ENCODE measurements at places on chromosomes 13 and 19.

- DNase-seq = no peak
Measured at GRCh38 chr13:27371932-27372331, 52.5 kb upstream of the GTF3A start.

DNA sequence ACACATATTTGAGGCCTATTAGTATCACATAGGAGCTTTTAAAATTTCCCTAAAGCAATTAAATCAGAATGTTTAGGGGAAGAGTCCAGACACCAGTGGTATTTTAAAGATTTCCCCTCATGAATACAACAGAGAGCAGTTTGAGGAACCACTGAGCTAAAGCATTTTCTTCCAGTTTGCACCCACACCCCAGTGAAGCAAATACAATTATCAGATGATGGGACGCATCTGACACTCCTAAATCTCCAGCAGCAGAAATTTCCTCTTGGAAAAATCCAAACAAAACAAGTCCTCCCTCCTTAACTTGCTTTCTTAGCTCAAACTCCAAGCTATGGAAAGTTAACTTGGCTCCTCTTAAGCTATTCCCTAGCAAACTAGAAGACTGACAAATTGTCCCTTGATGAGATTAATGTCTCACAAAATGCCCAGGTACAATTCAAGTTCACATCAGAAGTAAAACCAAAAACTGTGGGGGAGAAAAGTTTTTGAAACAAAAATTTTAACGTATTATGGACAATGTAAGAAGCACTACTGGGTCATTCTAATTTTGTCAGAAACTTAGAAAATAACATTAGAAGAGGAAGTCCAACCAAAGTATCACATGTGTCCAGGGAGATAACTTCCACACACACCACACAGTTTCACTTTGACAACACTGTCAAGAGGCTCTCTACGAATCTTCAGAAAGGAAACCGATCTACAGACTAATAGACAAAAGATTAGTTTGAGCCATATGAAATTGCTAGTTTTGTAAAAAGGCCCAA, 74.1 kb downstream of the ABCC4 start:
- DNase-seq = no peak

DNA sequence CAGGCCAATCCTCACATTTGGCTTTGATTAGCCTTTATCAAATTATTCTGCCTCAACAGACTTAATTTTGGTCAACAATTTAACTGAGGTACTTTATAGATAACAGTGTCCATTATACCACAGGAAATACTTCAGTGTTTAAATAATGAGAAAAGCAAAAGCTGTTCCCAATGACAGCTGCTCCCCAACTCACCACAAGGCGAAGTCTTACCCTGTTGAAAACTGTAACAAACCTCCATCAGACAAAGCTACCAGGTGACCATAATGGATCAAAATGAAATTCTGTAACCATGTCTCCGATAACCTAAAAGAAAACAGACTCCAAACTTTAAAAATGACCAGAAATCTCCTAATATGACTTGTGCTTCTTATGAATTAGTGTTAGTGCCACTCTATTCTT, 50.3 kb downstream of the ZNF44 start:
- no peak for DNase-seq

DNA sequence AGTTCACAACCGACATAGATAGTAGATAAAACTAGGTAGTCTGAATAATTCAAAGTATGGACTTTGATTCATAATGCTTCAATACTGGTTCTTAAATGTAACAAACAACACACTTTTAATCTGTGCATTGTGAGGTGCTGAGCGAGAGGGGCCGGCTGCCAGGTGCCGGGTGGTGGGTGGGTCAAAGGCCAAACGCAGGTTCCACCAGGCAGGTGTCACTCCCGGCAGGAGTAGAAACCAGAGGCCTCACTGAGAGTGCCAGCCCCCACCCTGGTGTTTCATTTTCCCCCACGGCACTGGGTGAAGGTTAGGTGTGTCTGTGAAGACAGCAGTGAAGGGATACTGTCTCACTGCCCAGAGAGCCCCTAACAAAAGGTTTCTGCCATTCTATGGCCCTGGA, 4.2 kb upstream of the TUBGCP3 start:
- no peak for DNase-seq

DNA sequence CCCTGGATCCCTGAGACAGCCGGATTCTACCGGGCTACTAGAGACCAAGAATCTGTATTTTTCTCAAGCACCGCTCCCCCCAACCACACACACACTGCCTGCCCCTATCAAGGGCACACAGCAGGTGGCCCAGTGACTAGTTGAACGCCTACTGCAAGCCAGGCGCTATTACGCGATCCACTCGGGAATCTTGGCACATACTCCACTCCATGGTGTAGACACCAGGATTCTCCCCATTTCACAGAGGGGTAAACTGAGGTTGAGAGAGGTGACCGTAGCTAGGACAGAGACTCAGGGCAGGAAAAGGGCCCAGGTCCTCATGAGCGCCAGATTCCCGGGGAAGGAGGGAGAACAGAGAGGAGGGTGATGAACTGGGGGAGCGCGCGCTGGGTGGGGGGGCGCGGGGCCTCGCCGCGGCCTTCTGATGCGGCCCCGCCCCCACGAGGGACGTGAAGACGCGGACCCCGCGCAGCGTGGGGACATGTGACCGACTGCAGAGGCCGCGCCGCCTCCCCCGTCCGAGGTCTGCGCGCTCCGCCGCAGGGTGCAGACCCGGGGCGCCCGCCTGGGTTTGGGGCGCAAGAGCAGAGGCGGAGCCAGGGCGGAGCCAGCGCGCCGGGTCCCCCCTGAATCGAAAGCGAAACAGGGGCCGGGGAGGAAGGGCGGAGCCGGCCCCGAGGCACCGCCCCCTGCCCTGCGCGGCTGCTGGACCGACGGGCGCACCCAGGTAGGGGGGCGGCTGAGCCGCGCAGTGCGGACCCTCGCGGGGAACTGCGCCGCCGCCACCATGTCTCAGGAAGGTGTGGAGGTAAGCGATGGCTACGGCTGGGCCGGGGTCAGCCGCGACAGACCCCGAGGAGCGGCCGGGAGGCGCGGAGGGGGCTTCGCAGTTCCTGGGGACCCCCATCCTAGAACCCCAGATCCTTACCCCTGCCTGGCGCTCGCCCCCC, at the start of gene SHFL:
Gene SHFL (plus strand): TSS at position 677 of the 950 bp plus-strand sequence. CDS start 111 bp downstream, at position 788.
- DNase-seq = no peak

DNA sequence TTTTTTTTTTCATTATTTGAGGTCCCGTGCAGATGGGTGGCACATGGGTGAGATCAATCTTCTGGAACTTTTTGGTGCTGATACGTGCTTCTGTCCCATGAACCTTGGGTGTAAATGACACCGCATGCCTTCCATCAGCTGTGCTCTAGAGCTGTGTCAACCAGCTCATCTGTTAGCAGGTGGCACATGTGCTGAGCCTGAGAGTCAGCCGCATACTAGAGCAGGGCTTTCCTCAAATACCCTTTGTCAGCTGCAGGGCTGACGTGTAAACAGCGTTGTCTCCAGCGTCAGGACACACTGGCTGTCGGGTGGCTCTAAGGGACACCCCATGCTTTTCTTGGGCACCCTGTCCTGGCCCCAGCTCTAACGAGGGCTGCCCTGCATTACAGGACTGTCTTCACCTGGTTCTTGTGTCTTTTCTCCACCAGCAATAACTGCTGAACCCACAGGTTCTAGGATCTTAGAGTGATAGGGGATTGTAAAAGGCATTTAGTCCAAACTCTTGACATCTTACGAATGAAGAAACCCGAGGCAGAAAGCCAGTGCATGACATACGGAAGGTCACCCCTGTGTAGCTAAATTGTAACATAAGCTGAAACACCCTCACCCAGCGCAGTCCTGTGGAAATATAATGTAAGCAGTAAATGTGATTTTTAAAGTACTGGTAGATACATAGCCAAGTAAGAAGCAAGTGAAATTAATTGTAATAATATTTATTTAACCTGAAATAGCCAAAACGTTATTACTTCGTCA, 119.5 kb downstream of the LRCH1 start:
- DNase-seq = no peak

GRCh38 chr13:65907666-65908525, 1322.2 kb downstream of the PCDH9 start:
- DNase-seq = no peak

- DNase-seq = no peak
Measured at GRCh38 chr19:21468791-21469190, 36.6 kb upstream of the ZNF429 start.

- DNase-seq = no peak
Measured at GRCh38 chr13:77300176-77301037, 26.5 kb downstream of the MYCBP2 start.

GRCh38 chr13:77001540-77001939, 9.7 kb downstream of the CLN5 start:
- no peak for DNase-seq

DNA sequence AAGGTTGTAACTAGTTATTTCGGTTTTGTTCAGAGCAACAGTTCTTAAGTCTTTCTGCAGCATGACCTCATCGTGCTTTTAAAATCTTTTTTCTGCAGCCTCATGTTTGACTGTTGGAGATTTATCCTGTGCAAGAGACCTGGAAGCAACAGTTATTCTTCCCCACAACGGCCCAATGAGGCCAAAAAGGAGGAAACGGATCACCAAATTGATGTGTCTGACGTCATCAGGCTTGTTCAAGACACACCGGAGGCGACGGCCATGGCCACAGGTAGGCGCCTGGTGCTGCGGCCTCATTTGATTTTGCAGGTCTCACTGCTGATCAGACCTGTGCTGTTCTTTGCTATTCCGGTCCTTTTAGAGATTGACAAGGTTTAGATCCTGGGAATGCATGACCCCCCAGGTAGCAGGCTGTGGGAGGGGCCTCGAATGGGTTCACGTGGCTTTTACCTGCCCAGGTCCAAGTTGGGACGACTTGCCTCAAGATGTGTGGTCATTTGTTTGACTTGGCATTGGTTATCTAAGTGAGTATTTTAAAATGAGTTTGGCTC, 66.8 kb upstream of the MCF2L start:
- DNase-seq = peak; percentile 9

DNA sequence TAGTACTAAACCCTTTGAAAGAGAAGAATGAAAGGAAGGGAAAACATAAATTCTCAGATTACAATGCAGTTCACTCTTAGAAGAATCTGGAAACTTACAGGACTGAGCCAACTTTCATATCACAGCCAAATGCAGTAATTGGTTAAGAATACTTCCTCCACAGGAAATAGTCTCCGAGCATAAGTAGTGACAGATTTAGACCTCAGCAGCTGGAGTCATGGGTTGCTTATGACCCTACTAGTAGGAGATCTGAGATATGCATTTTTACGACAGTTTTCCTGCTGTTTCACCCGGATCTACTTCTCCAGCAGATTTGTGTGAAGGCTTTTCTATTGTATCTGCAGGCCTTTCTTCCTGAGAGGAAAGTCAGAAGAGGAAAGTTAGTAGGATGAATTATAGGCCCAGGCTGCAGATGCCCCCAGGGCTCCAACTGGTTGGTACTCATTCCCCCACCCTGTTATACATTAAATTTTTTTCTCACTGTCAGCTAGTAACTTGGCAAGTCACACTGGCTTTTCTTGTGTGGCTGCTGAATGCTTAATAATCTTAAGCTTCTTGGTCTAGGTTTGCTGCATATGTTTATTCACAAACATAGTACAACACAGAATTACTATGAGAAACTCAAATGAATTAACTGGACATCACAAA, 1241.5 kb upstream of the MIR17HG start:
- DNase-seq = no peak

DNA sequence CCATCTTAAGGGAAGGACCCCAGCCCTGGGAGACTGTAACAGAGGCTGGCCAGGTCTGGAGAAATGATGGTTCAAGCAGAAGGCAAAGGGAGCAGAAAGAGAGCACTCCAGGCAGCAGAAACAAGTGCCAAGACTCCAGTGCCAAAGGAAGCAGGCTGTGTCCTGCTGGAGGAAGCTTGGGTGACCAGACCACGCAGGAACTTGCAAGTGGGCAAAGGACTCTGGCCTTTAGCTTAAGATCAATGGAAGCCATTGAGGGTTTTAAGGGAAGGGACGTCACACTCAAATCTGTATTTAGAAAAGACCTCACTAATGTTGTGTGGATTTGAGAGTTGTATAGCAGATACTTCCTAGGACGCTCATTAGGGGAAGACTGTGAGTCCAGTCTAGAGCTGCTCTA, 95.5 kb downstream of the MIPEP start:
- DNase-seq = no peak

DNA sequence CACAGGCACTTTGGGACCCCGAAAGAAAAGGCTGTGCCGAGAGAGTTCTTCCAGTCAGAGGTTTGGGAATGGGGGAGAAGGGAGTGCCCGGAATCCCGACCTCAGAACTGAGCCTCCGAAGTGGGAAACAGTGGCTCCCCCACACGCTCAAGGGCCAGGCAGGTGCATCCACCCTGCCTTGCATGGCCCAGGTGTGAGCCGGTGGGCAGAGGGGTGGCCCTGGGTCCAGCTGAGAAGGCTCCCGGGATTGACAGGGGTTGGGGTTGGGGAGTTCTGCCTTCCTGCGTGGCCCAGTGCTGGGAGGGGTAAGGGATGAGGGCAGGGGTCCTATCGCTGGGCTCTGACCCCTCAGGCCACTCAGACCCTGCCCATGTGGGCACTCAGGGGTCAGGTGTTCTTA, 163.5 kb upstream of the TUBA3C start:
- DNase-seq = no peak

DNA sequence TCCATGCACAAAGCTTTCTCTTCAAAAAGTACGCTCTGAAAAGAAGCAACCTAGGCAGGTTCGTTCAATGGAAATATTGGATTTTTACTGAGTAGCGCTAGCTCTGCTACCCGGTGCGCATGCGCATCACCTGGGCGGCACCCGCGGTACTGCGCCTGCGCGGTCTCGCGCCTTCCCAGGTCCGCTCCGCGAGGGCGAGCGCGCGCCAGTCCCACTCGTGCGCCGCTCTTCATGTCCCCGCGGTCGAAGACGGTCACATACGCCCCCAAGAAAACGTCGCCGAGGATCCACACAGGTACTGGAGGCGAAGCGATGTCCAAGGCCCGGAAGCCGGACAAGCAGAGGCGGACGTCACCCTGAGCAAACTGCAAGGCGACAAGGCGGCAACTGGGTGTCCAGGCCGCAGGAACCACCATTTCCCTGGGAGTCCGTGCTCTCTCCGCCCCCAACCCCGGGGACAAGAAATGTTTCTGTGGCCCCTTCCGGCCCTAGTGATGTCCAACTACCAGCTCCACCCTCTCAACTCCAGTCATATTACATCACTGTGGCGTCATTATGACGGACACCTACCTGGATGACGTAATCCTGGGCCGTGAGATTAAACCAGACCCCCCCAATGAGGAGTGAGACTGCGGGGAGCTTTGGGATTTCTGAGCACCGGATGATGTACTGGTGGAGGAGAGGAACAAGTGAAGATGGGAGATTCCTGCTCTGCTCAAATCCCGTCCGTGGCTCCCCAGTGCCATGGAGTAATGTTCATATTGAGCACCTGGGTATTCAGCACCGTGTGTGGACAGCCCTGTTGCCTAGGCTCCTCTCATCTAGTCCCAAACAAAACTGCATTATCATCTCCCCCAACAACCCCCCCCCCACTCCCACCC, 4.8 kb upstream of the KCNC3 start:
- peak; percentile 38 for DNase-seq

DNA sequence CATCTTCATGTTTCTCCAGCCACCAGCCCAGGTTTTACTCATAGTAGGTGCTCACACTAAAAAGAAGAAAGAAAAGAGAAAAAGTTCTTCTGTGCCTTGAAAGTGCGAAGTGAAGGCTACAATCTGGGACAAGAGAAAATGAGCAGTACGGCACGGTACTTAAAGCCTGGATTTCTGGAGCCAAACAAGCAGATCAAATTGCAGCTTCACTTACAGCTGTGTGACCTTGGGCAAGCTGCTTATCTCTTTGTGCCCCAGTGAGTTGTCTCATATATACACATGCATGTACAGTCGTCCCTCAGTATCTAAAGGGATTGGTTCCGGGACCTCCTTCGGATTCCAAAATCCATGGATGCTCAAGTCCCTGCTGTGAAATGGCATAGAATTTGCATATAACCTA, 41.8 kb downstream of the GSX1 start:
- no peak for DNase-seq

GRCh38 chr13:32297206-32297605, 18.0 kb downstream of the ZAR1L start:
- DNase-seq = no peak

Data from omental fat pad (tissue), 4 donors.